Endothelial cell (in vitro differentiated cells): ENCODE measurements at places on chromosomes 12 and 14.

DNA sequence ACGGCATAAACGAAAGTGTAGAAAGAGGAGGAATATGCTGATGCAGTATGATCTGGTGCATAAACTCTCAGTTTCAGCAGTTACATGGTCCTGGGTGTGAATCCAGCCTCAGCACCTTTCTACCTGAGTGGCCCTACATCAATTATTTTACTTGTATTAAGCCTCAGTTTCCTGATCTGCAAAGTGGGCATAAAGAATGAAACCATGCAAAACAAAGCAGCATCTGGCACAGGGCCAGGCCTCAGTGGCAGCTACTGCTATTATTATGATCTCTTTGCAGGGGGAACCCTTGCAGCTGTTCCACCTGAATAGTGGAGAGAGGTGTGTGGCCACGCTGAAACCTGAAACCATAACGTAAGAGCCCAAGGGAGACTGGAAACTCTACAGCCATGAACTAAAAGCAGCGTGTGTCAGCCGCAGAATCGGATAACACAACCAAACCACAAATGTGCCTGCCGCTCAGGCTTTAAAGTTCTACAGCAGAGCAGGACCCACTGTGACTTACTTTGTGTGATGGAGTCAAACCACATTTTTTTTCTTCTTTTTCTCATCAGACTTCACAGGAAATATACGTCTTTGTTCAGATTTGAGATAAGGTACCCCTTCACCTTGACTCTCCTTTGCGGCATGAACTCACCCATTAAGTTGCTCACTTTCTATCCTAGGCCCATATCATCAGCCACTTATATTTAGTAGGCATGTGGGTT is 29.2 kb upstream of the FOS start:
- H3K4me1 ChIP-seq = peaks cover 17% of the 10 kb centered on the region
- H3K27ac ChIP-seq = no peak overlapping the region
- no peak overlapping the region for H3K4me3 ChIP-seq
- no peaks in the 10 kb centered on the region for H3K36me3 ChIP-seq
- DNase-seq = no peak
- H3K27me3 ChIP-seq = peaks cover 8% of the 10 kb centered on the region

DNA sequence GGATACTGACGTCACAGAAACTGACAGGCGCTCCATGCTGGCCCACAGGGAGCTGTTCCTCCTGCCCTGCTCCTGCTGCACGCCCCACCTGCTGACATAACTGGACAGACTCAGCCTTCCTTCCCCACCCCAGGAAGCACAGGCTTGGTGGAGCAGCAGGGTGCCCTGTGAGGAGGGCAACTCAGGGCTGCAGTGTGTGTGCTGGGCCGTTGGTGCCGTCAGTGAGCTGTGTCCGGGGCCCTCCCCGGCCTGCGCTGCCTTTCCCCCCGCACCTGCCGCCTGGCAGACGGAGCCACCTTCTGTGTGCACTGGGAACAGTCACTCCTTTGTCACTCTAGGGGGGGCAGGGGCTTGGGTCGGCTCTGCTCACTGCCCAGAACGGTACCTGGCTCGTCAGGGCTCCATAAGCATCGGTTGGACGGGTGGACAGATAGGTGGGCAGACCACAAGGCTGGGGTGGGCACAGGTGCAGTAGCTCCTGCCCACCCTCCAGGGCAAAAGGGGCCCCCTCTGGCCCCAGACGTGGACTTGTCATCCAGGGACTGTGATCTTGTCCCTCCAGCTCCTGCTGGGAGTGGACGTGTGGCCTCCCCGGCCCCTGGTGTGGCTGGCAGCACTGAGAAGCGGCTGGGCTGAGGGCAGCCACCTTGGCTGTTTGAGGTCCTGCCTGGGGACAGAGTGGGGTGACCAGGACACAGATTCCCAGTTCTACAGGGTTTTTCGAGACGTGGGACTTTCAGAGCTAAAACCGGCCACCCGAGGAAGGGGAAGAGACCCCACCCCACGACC is 32.8 kb downstream of the FBRSL1 start:
- H3K27me3 ChIP-seq = peaks cover 12% of the 10 kb centered on the region
- H3K27ac ChIP-seq = no peak overlapping the region
- no peak for DNase-seq
- H3K36me3 ChIP-seq = peaks cover 16% of the 10 kb centered on the region
- H3K4me3 ChIP-seq = no peak overlapping the region
- H3K4me1 ChIP-seq = no peaks in the 10 kb centered on the region

- H3K27ac ChIP-seq = no peak overlapping the region
- H3K4me3 ChIP-seq = no peak overlapping the region
- H3K36me3 ChIP-seq = no peaks in the 10 kb centered on the region
- peaks cover 3% of the 10 kb centered on the region for H3K27me3 ChIP-seq
- H3K4me1 ChIP-seq = no peaks in the 10 kb centered on the region
Observed at GRCh38 chr12:67477681-67478265, 170.8 kb upstream of the DYRK2 start.

GRCh38 chr12:116220756-116221155 is 56.7 kb downstream of the MED13L start:
- H3K27me3 ChIP-seq = no peaks in the 10 kb centered on the region
- H3K4me1 ChIP-seq = peaks cover 4% of the 10 kb centered on the region
- H3K36me3 ChIP-seq = no peaks in the 10 kb centered on the region
- DNase-seq = no peak
- no peak overlapping the region for H3K4me3 ChIP-seq

GRCh38 chr14:60632257-60632656 is 17.0 kb downstream of the SIX1 start:
- H3K36me3 ChIP-seq = no peaks in the 10 kb centered on the region
- peaks cover 10% of the 10 kb centered on the region for H3K4me1 ChIP-seq
- DNase-seq = no peak
- peaks cover 6% of the 10 kb centered on the region for H3K27me3 ChIP-seq
- no peak overlapping the region for H3K27ac ChIP-seq

DNA sequence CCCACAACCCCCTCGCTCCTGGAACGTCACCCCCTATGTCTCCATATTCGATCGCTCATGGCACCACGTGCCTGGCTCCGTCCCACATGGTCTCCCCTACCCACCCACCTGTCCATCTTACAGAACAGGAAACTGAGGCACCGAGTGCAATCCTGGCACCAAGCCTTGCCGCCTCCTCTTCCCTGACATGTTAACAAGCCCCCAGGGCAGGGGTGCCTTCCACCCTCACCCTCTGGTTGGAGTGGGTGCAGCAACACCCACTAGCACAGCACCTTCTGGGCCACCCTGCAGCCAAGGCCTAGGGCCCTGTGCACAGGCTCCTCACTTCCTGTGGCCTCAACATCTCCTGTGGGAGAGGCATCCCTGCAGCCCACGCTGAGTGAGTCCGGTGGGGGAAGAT is 110.3 kb downstream of the RFLNA start:
- no peak for DNase-seq

DNA sequence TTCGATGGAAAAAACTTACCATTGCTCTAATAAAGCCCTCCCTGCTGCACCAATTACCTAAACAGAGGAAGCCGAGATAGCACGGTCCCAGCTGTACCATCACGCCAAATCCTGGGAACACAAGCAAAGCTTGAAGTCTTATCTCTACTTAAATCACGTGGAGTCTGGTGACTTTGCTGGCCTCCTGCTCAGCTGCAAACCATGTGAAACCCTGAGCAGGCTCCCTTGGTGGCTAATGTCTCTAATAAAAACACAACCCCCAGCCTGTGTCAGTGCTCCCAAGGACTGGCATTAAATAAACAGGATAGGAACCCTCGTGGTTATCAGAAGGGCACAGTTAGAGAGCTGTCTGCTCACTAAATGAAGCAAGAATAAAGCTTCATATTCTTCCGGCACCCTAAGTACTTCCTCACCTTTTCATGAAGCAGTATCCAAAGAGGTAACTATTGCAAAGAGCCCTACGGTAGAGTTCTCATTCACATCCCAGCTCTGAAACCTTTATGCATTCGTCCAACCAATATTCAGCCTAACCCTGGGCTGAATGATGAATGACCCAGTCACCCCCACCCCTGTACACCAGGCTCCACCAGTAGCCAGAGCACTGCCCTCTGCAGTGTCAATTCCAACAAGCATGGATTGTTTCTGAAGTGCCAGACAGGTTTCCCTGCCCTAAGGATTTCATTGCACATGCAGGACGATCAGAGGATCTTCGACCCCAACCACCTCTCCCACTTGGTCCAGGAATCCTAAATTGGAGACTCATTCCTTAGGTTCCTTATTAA is 452.7 kb upstream of the TMPO start:
- H3K27me3 ChIP-seq = no peaks in the 10 kb centered on the region
- no peak overlapping the region for H3K4me3 ChIP-seq
- DNase-seq = no peak
- H3K36me3 ChIP-seq = no peaks in the 10 kb centered on the region
- H3K27ac ChIP-seq = no peak overlapping the region
- H3K4me1 ChIP-seq = no peaks in the 10 kb centered on the region

DNA sequence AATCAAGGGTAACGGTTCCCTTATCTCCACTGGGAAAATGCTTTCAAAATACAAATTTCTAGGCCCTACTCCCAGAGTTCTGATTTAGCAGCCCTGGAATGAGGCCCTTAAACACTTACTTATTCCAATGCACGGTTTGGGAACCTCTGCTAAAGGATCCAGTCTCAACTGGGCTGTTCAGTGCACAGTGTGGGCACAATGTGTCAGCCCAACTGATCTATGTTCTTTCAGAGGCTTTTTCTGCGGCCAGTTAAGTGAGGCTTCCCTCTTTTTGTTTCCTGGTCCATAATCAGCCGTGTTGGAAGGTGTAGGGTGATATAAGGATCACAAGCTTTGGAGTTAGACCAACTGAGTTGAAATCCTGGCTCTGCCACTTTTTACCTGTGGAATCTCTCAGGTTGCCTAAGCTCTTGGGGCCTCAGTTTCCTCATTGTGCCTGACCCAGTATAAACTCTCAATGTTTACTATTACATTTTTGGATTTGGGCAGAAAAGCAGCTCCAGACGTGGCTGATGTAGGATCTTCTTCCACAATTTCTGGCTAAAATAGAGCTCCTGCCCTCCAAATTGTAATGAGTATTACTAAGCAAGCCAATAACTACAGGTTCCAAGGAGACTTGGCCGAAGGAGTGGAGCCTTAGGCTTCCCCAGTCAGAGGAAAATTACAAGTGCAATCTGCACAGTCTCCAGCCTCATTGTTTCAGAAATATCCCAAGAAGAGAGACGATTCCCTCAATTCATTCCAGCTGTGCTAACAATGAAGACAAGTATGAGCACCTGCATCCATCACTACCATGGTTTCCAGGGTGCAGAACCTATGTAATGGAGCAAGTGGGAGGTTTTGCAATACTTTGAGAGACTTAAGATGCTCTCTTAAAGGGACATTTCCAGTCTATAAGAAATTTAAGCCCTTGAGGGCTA is 2.3 kb upstream of the ANGEL1 start:
- no peaks in the 10 kb centered on the region for H3K36me3 ChIP-seq
- H3K27me3 ChIP-seq = peaks cover 2% of the 10 kb centered on the region
- peaks cover 17% of the 10 kb centered on the region for H3K4me1 ChIP-seq
- H3K27ac ChIP-seq = no peak overlapping the region

- H3K27me3 ChIP-seq = no peaks in the 10 kb centered on the region
- H3K4me3 ChIP-seq = no peak overlapping the region
- no peaks in the 10 kb centered on the region for H3K36me3 ChIP-seq
- no peaks in the 10 kb centered on the region for H3K4me1 ChIP-seq
- DNase-seq = peak; percentile 73
Observed at GRCh38 chr12:44774815-44775411, 101.2 kb downstream of the NELL2 start.

DNA sequence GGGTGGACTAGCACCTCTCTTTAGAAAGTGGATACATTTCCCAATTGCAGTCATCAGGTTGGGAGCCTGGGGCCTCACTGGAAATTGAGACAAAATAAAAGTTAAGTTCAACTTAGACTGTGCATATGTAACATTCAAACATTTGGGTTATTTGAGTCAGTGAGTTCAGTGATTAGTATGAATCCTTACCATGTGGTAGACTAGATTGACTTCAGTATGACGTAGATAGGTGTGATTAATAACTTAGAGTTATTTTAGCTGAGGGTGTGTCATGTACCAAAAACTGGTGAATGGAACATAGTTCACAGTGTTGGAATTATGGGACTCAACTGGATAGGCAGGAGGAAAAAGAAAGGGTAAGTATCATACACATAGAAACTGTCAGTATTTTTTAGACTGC is 8.0 kb upstream of the SSTR1 start:
- no peak for DNase-seq
- peaks cover 5% of the 10 kb centered on the region for H3K27me3 ChIP-seq
- peaks cover 15% of the 10 kb centered on the region for H3K4me1 ChIP-seq
- H3K36me3 ChIP-seq = no peaks in the 10 kb centered on the region
- H3K27ac ChIP-seq = no peak overlapping the region

DNA sequence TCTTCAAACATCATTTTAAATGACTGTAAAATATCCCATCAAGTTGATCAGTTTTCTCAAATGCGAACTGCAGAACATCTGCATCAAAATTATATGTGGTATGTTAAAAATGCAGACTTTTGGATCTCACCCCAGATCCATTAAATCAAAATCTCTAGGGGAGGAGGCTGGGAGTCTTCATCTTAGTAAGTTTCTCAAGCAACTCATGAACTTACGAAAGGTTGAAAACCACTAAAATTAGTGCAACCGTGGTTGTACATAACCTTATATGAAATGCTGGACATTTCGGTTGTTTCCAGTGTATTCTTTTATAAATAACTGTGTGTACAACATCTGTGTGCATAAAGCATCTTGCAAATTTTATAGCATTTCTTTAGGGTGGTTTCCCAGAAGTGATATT is 39.2 kb downstream of the ZFP36L1 start:
- no peak for DNase-seq
- no peaks in the 10 kb centered on the region for H3K27me3 ChIP-seq
- no peak overlapping the region for H3K27ac ChIP-seq
- no peaks in the 10 kb centered on the region for H3K36me3 ChIP-seq

GRCh38 chr14:63375769-63376168 is 57.0 kb upstream of the GPHB5 start:
- H3K27me3 ChIP-seq = no peaks in the 10 kb centered on the region
- H3K4me1 ChIP-seq = no peaks in the 10 kb centered on the region
- no peak overlapping the region for H3K27ac ChIP-seq

DNA sequence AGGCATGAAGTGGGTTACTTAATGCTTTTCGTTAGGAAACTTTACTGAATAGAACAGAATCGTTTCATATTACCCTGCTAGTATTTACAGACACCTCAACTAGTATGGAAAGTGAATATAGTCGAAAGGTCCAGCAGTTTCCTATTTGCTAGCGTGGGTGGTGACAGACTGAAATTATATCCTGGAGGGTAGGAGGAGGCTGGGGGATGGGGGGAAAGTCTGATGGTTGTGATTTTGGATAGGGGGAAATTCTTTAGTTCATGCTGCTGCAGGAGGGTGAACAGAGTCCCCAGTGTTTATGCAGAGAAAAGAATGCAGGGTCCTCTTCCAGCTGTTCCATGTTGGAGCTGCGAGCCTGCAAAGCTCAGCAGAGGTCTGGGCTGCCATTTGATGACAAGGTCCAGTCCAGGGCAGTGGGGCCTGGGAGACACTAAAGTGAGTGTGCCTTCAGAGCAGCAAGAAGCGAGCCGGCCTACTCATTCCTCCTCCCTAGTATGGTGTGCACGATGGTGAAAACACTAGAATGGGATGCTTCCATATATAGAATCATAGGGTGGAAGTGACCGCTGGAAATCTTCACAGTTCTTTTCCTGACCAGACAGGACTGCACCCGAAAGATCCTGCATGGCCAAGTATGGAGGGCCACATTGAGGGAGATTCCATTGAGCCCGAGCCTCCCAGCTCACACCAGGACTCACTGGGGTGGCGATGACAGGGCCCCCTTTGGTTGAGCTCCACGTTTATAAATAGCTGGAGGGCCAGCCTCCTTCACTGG is 2.1 kb downstream of the SAMD4A start:
- peaks cover 15% of the 10 kb centered on the region for H3K4me1 ChIP-seq
- peaks cover 7% of the 10 kb centered on the region for H3K36me3 ChIP-seq
- H3K4me3 ChIP-seq = peak overlapping the region; percentile 56
- peaks cover 8% of the 10 kb centered on the region for H3K27me3 ChIP-seq
- H3K27ac ChIP-seq = no peak overlapping the region

GRCh38 chr14:59310633-59311032 is 122.2 kb downstream of the DAAM1 start:
- no peak overlapping the region for H3K27ac ChIP-seq
- no peaks in the 10 kb centered on the region for H3K36me3 ChIP-seq
- no peak overlapping the region for H3K4me3 ChIP-seq
- peaks cover 11% of the 10 kb centered on the region for H3K4me1 ChIP-seq
- H3K27me3 ChIP-seq = no peaks in the 10 kb centered on the region
- no peak for DNase-seq
